ENCODE measurements at places on chromosomes 6 and 20.

DNA sequence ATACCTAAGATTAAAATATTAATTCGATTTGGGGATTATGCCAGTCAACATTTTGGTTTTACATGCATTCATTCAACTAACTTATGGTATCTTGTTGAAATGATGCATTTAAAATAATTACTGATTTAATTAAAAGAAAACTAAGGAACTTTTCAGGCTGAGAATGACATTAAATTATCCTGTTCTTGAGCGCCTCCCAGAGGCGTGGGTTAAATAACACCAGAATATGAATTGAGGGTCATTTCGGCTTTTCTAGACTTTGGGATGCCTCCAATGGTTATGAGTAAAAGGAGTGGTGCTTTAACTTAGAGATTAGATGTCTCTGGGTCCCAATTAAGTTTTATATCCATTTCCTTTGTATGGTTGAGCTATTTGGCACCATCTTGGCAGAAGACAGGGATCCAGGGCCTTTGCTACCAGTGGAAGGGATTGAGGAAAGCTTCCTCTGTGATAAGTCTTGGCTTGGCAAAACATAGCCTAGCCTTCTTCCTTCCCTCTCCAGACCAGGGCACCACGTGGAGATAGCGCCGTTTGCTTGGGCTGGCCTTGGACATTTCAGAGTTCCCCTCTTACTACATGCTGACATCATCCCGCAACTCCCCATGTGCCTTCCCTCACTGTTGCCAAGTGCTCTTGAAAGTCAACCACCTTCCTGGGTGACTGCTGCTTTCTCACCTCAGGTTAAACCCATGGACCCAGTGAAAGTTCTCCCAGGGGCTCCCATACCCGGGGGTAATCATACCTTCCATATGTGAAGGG, 28.7 kb downstream of the GNAS start:
- DNase-seq: no peak

- DNase-seq: no peak
These were observed 3.6 kb upstream of the GPSM3 start for GRCh38 chr6:32195902-32196681.

DNA sequence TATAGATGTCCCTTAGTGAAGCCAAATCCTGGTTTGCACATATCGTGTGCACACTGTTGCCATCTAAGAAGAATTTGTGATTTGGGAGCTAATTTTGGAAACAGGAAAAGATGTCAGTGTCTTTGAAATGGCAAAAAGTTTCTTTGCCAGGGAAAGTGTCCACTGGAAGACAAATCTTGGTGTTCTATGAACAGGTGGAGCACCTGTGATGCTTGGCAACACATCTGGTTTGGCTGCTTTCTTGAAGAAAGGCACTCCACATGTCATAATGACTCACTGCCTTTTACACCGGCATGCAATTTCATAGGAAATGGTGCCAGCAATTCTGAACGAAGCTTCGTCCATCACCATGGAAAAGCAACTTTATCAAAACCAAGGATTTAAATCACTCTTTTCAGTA, 1040.0 kb upstream of the MAP3K7 start:
- DNase-seq: no peak

- DNase-seq: no peak
These were observed 54.4 kb upstream of the ZNF337 start for GRCh38 chr20:25750765-25751696.

DNA sequence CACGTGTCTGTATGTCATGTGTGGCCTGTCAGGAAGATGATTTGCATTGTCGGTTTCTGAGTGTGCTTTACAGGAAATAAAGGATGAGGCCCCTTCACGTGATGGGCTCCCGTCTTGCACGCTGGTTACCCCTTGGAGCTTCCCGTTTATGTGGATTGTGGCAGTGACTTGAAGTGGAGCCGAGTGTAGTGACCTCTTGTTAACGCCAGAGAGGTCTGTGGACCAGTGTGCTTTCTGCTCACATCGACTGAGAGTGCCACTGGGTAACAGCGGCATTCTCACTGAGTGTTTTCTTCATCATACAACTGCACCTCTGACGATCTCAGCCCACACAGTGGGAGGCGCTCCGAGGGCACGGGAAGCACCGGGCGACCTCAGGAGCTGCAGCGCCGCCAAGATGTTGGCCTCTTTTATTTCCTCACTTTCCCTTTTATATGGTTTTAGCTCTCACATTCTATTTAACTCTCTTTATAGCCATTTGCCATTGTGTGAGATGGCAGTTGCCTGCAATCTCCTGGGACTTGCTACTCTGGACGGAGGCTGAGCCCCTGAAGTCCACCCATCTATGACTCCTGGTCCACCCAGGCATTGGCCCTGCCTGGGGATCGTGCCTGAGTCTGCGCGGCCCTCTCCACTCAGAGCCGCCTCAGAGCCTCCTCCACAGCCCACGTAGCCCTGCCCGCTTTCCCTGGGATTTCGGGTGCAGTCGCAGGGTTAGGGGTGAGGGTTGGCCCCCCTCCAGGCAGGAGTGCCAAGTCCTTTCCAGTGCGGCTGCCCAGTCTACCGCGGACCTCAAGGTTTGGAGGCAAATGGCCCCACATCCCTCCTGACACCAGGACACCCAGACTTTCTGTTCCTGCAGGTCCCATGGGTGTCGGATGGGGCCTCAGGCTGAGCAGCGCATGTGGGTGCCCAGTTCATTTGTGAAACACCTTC, 238.9 kb downstream of the ERMARD start:
- no peak for DNase-seq

DNA sequence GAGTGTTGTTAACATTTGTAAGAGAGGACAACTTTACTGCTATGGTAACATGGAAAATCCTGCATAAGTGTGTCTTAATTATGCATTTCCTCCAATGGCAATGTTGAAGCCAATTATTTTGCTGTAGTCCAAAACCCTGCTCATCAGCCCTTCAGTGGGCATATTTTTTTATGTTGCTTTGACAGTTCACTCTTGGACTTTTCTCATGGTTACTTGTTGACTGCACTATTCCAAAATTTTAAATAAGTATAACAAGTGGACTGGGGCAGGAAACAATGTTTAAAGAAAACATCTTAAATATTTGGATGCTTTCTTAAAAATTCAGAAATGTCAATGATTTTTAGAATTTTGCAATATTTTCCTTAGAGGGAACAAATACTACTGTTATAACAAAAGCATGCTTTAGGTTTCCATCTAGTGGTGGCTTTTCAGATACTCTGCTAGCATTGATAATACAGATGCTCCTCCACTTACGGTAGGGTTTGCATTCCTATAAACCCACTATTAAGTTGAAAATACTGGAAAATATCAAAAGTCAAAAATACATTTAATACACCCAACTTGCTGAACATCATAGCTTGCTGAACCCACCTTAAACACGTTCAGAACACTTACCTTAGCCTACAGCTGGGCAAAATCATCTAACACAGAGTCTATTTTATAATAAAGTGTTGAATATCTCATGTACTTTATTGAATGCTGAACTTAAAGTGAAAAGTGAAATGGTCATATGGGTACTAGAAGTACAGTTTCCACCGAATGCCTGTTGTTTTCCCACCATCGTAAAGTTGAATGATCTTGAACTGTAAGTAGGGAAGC, 86.4 kb downstream of the ADGRG6 start:
- DNase-seq: peak; percentile 39

GRCh38 chr6:49409951-49410542, 53.0 kb downstream of the MMUT start:
- peak; percentile 48 for DNase-seq

GRCh38 chr20:47481330-47482216, 20.1 kb upstream of the NCOA3 start:
- no peak for DNase-seq
